ENCODE measurements at places on chromosomes 2 and 18.

- DNase-seq = no peak
Observed at GRCh38 chr2:169765523-169765922, 31.9 kb downstream of the KLHL23 start.

DNA sequence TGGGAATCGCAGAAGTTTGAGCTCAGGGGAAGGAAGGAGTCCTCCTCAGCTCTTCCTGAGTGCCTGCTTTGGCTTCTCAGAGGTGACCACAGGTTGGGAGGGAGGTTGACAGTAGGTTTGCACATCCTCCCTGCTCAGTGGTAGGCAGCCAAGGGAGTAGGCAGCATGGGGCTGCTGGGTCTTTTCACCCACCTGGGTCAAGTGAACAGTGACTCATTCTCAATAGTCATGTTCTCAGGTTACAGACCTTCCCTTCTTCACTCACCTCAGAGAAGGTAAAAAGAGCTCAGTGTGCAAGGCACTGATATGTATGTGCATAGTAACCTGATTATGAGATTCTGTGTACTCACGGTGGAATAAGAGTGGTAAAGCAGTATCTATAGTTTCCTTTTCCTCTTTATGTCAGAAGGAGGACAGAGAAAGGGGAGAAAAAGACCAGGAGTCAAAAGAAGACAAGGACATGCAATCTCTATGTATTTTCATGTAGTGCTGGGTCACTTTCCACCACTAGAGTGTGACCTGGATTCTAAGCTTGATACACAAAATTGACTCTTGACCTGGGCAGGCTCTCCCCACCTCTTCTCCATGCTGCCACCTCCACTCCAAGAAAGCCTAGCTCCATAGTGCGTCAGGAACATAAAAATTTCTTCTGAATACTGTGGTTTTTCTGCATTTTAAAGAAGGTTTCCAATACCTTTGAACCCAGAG is 36.5 kb upstream of the ASNSD1 start:
- DNase-seq = no peak

DNA sequence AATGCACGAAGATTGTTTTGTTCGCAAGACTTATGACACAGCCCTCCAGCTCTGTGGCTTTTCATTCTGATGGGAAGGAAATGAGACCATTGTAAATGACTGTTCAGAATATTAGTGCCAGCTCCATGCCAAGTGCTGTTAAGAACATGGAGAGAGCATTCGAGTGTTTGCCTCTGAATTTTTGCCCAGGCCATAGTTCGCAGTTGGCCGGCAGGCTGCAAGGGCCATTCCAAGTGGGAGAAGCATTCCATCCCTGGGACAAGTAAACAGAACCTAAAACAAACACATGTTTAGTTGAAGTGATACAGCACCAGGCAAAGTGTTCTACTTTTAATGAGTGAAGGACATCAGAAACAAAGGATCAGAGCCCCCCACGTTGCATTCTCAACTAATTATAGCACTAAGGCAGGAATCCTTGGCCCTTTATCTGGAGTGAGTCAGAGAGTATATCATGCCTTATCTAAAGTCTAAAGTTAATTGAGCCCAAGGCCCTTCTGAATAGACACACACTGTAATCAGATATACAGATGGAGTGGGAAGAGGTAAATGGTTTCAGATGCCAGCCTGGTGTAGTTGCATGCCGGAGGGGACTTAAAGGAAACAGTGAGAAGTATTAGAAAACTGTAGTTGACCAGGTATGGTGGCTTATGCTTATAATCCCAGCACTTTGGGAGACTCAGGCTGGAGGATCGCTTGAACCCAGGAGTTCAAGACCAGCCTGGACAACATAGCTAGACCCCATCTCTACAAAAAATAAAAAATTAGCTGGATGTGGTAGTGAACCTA is 53.3 kb downstream of the NEDD4L start:
- DNase-seq = no peak

DNA sequence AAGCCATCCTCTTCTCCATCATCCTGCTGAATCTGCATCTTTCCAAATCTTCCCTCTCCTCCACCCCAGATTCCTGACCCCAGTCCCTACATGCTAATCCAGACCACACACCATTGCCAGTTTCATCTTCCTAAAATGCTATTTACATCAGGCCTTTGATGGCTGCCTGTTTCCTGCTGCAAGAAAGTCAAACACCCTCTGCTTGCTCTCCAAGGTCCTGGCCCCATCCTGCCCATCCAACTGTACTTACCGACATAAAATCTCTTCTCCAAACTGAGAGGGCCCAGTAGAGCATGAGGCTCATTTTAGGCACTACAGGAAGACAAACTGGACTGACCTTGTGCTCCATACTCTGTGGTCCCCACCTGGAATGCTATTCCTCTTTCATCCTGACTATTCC is 19.0 kb downstream of the ALK start:
- no peak for DNase-seq

DNA sequence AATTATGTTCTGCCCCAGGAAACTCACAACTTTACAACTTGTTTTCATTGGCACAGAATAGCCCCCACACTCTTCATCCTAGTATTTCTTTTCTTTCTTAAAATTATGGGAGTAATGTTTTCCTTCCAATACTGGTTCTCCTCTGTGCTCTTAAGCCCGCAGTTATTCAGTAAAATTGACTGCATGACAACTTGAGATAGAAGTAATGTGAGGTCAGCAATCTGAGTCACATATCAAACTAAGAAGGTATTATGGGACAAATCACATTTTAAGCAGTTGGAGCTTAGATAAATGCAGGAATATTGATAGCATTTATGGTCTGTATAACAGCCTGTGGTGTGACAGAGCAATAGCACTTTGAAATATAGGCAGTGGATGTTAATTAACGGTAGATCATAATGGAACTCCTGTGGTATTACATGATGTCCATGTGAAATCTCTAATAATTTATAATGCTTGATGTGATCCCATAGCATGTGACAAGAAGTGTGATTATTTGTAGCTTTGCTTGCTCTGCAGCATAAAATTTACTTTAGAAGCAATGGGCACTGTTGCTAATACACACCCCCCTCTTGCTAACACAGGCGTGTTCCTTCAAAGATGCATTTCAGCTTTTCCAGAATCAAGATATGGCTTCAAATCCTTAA is 351.4 kb upstream of the CDH20 start:
- no peak for DNase-seq

DNA sequence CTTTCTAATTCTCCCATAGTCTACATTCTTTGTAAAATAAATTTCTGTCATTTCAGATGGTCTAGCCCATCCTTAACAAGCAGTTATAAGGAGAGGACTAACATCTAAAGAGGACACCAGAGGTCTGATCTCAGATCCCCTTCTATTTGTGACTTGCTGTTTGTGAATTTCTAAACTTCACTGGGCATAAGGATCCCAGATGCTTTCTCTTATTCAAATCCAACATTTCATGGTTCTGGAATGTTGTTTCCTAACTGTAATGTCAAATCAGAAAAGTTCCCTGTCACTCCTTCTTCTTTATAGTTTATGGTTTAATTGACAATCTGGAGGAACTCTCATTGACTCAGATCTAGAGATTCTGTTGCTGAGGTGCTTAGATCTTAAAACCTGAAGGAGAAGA is 430.2 kb downstream of the MEIS1 start:
- DNase-seq = no peak

Data from GF-D8 (cell line).